ENCODE measurements at places on chromosomes 13 and 19.
A peak's percentile ranks its signal among the peaks of the same experiment; 100 is the strongest.

DNA sequence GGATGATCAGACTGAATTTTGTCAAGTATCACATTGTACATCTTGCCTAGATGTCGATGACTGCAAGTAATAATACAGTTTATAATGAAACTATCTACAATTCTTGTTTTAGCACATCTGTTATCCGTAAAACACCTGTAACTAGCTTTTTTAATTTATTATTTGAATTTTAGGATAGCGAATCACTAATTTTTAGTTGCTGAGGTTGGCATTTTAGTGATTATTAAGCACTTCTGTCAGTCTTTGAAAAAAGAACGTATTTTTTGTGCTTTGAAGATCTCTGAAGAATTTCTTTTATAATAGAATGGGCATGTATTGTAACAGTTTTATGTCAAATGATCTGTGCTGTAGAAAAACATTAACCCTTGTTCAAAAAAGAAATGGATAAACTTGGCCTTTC is 11.5 kb upstream of the MLNR start:
- no peak for DNase-seq

DNA sequence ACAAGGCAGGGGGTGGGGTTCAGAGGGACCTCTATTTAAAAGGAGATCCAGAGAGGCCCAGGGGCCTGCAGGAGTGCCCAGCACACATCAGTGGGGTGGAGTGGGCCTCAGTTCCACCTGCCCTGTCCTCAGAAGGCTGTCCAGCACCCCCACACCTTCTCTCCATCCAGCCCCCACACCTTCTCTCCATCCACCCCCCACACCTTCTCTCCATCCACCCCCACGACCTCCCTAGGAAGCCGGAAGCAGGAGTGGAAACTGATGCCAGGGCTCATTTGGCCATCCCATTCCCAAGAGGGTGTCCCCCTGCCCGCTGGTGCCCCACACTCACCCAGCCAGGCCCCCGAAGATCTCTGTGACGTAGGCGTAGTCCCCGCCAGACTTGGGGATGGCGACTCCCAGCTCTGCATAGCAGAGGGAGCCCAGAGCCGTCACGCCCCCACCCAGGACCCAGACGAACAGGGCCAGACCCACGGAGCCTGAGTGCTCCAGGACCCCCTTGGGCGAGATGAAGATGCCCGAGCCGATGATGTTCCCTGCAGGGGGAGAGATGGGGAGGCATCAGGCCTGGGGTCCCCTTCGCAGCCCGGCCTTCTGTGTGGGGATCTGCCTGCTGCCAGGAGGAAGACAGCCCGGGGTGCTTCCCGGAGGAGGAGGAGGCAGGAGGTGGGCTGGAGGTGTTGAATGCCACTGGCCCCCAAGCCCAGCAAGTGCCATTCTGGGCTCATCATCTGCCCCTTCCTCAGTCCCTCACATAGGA is 10.0 kb downstream of the SLC7A10 start:
- no peak for DNase-seq

DNA sequence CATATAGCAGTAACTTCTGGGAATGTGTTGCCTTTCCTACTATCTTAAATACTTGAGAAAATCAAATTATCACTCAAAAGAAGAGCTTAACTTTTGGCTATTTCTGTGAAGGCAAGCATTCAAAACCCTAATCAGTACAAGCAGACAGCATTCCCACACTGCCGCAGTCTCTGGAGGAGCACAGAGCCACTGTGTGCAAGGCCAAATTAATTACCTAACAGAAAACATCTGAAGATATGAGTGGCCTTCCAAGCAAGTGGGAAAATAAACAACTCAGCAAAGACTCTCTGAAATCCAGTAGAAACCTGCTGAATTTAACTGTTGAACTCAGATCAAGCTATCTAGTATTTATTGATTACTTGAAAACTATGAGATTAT is 68.2 kb downstream of the COL4A1 start:
- no peak for DNase-seq

DNA sequence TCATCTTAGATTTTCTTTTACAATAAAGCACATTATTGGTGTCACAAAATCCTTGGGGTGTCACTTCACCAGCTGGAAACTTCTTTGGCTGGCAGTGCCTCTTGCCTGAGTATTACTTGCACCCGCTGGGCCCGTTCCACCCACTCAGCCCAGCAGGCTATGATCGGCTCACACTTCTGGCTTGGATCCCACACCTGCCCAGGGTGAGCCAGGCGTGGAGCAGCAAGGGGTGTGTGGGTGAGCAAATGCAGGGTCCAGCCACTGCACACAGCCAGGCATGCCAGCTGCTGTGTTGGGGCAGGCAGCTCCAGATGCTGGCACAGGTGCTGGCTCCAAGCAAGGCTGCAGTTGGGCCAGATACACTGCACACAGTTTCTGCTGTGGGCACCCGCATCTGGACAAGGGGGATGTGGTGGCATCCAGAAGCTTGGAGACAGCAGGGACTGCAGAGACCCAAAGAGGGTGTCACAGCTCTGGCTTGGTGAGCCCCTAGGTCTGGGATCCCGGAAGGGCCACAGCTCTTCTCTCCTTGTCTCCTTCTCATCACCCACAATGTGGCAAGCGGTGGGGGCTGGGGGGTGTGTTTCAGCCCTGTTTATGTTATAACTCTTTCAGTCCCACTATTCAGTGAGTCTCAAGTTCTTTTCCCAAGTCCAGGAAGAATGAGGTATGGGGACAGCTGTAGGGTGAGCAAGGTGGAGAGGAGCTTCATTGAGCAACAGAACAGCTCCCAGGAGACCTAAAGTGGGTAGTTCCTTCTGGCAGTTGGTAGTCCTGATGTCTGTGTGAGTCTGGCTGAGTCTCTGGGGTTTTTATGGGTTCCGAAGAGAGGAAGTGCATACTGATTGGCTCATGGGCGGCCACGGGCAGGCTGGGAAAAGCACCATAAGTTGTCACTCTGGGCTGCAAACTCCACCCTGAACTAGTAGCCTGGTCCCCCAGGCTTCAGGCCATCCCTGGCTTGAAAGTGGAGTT is 25.3 kb upstream of the TBC1D4 start:
- DNase-seq, result no peak

- DNase-seq, result no peak
These were observed 2.7 kb downstream of the PNMA8C start for GRCh38 chr19:46426035-46426505.

- no peak for DNase-seq
These were observed 1448.0 kb upstream of the MIR17HG start for GRCh38 chr13:89899302-89900103.

DNA sequence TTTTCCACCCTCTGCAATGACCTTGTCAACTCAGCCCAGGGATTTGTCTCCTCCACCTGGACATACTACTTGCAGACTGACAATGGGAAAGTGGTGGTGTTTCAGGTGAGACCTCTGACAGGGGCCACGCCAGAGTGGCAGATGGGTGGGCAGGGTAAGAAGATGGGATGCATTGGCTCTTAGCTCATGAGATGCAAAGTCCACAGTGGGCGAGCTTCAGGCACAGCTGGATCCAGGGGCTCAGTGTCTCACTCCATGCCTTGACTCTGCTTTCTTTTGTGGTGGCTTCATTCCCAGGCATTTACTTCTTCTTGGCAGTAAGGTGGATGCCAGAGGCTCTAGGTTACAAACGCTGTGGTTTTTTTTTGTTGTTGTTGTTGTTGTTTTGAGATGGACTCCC is 3.4 kb downstream of the TMEM59L start:
- no peak for DNase-seq

DNA sequence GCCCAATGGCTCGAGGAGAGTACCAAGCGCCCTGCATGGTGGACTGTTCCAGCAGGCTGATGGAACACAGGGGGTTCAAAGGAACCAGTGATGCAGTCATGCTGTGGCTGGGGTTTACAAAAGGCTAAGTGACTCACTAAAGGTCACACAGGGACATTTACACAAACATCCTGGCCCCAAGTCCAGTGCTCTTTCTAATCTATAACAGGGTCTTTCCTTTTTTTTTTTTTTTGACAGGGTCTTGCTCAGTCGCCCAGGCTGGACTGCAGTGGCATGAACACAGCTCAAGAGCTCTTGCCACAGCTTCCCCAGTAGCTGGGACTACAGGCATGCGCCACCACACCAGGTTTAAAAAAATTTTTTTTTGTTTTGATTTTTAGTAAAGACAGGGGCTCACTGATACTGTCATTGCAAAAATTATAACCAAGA is 2.8 kb upstream of the SLC25A15 start:
- no peak for DNase-seq

GRCh38 chr19:47618771-47619170 is 9.8 kb downstream of the BICRA start:
- DNase-seq, result no peak

- no peak for DNase-seq
These were observed 20.3 kb downstream of the PLA2G4C start for GRCh38 chr19:48090281-48090802.

GRCh38 chr19:55285229-55285890 is 1.6 kb downstream of the BRSK1 start:
- no peak for DNase-seq

DNA sequence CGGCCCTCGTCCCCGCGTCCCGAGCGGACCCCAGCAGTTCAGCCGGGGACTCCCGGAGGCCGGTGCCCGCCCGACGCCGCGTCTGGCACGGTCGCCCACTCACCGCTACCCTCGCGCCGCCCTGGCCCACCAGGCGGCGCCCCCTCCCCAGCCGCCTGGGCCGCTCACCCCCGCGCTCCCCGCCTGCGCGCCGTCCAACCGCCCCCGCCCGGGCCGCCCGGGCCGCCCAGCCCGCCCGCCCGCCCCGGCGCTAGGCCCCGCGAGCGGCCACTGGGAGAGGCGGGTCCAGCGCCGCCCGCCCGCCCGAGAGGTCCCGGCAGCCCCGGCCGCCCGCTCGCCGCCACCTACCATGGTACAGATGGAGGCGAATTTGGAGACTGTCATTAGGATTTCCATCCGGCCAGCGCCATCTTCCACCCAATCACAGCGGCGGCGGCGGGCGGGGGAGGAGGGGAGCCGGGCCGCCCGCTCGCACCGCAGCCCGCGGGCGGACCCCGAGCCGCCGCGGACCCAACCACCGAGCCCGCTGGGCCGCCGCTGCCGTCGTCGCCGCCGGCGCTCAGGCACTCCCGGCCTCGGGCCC is at the start of gene USP12:
Gene USP12, minus strand, starts transcription at position 568 of the 583 bp plus-strand sequence. Its CDS starts 172 bp downstream, at position 396.
- DNase-seq, result no peak

GRCh38 chr19:57709616-57710015 is 612 bp upstream of the ZNF154 start:
- no peak for DNase-seq

- DNase-seq, result no peak
These were observed 397 bp downstream of the SLC44A2 start for GRCh38 chr19:10625762-10626138.

GRCh38 chr19:13764821-13765394 is 586 bp downstream of the MRI1 start:
- DNase-seq, result no peak

- no peak for DNase-seq
These were observed 4.0 kb downstream of the COL4A1 start for GRCh38 chr13:110302997-110303396.

- DNase-seq, result no peak
These were observed 1.3 kb upstream of the IRF2BP1 start for GRCh38 chr19:45887200-45887710.

DNA sequence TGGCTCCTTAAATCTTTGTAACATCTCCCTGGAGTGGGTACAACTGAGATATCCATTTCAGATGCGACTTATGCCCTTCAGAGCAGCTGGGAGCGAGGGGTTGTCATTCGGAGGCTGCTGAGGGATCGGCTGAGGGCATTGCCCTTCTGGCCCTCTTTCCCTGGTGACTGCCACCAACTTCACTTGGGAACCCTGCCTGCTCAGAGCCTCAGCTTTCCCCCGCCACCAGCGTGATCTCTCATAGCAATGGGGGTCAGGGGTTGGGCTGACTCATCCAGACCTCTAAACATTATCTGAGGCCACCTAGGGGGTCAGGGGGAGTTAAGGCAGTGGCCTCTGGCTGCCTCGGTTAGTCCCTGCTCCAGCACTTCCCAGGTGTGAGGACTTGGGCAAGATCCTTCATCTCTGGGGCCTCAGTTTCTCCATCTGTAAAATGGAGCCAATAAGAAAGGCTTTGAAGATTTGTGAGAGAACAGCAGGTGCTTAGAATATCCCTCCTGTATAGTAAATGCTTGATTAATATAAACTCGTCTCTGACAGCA is 1.1 kb downstream of the PRX start:
- no peak for DNase-seq

GRCh38 chr19:38952395-38953165 is 21.8 kb downstream of the MRPS12 start:
- DNase-seq, result peak; percentile 68

DNA sequence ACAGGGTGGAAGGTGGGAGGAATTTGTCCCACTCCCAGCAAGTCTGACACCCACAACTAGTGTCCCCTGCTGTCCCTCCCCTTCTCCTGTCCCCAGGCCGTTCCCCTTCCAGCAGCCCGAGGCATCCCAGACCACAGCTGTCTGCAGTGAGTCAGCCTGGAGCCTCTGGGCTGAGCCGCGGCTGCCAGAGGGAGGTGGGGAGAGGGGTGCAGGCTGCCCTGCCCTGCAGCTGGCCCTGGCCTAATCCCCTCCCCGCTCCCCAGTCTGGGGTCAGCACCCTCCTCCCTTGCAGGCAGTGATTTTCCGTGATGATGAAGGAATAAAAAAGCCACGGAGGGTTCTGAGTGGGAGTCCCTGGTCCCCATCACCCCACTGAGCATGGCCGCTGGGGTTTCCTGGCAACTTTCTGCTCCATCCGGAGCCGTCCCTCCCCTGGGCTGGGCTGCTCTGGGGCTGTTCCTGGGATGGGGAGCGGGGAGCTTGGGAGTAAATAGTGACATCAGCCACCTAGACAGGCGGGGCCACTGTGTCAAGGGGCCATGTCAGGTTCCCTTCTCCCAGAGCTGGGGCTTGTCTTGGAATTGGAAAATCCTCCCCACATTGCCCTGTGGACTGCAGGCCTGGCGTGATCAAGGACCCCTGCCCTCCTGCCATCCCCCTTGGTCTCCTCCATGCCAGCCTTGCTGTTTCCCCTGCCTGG is 16.8 kb downstream of the SPC24 start:
- no peak for DNase-seq

- DNase-seq, result no peak
These were observed 12.8 kb downstream of the SHC2 start for GRCh38 chr19:447816-448560.

- DNase-seq, result no peak
These were observed 1.0 kb upstream of the REX1BD start for GRCh38 chr19:18587561-18587960.

- no peak for DNase-seq
These were observed 5.0 kb downstream of the ELAVL3 start for GRCh38 chr19:11475861-11476260.

- no peak for DNase-seq
These were observed 36.6 kb upstream of the MED4 start for GRCh38 chr13:48131533-48131932.

DNA sequence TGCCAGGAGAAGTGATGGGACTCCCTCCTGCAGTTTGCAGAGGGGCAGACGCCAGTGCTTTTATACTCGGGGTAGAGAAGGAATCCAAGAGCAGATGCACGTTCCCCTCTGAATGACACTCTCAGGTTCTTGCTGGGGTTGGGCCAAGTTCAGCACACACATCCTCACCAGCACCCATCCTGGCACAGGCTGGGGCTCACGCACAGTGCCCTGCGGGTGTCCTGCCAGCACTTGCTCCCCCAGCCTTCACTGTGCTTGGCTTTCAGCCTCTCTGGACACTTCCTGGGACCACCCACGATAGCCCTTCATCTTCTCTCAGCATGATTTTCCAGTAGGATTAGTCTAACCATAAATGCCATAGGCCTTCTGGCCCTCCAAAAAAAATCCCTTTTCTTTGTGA is 158.6 kb downstream of the ZNF536 start:
- no peak for DNase-seq

GRCh38 chr13:79477968-79478367 is 3.0 kb upstream of the NDFIP2 start:
- no peak for DNase-seq

GRCh38 chr13:55815458-55816033 is 1325.2 kb upstream of the PRR20A start:
- no peak for DNase-seq

Data from left renal cortex interstitium (tissue), 4 donors.